ENCODE measurements at places on chromosomes 6 and 20.

DNA sequence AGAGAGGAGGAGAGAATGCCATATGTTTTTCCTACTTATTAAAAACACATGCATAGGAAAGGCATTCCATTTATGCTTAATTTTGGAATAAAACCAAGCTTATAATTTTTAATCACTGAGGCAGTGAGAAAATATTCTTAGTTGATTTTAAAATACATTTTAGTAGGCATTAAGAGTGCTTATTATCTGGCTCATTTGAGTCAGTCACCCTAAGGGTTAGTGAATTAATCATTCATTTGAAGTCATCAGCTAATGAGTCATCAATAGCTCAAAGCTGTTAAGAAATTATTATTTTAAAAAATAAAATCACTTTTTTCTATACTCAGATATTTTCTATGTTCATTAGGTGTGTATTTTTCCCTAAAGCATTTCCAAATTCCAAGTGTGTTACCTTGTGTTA is 81.6 kb downstream of the TMEM200A start:
- DNase-seq, result no peak

DNA sequence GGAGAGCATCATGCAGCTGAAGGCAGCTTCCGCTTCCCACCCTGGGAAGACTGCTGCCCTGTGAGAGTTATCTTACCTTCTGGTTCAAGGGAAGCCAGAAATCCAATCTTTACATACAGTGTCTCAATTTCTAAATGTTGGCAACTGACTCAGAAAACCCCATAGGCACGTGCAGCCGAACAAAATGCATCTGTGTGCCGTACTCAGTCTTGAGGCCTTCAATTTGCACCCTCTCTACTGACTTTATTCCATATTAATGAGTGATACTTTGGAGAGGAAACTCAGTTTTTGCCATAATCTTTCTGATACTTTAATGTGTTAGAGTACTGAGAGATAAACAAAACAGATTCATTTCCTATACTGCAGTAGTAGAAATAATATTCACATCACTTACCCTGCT is 172.5 kb upstream of the C6orf118 start:
- no peak for DNase-seq

- no peak for DNase-seq
These were observed 34.3 kb upstream of the MCUR1 start for GRCh38 chr6:13848522-13849150.

DNA sequence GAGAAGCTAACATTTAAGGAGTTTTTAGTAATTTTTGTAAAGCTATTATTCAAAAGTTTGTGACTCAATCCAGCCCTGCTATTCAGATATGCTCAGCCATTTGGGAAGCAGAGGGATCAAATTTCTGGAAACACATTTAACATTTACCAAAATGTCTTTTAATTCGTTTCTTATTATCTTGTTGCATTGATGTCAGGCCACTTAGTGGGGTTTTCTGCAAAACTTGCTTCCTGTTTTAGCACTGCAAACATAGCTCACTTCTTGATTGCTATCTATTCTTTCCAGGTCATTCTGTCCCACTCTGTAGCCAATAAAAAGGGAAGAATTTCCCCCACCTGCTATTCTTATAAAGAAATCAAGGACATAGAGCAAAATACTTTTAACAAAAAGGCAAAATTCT is 176.9 kb upstream of the SUPT3H start:
- DNase-seq, result no peak

DNA sequence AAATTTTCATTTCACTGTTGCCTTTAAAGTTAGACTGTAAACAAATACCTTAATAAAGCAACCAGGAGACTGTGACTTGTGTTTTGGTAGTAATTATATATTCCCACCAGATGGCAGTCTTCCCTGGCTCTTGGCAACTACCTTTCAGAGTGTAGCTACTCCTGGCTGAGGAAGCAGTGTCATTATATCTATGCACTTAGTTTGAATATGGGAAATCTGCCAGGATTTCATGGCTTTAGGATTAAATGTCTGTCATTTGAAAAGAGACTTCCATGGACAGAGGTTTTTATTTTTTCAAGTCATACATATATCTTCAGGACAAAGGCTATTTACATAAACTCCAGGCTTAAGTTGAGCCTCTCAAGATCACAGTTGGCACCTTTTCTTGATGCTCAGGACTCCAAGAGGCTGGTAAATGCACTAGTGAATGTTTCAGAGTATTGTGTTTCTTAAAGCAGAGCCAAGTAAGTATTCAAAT is 160.1 kb downstream of the C6orf58 start:
- DNase-seq, result no peak

GRCh38 chr6:2611092-2611491 is 139.6 kb downstream of the MYLK4 start:
- DNase-seq, result no peak

GRCh38 chr6:2870046-2870636 is 28.5 kb upstream of the SERPINB1 start:
- DNase-seq, result no peak

GRCh38 chr6:56241124-56241802 is 6.1 kb downstream of the COL21A1 start:
- no peak for DNase-seq

DNA sequence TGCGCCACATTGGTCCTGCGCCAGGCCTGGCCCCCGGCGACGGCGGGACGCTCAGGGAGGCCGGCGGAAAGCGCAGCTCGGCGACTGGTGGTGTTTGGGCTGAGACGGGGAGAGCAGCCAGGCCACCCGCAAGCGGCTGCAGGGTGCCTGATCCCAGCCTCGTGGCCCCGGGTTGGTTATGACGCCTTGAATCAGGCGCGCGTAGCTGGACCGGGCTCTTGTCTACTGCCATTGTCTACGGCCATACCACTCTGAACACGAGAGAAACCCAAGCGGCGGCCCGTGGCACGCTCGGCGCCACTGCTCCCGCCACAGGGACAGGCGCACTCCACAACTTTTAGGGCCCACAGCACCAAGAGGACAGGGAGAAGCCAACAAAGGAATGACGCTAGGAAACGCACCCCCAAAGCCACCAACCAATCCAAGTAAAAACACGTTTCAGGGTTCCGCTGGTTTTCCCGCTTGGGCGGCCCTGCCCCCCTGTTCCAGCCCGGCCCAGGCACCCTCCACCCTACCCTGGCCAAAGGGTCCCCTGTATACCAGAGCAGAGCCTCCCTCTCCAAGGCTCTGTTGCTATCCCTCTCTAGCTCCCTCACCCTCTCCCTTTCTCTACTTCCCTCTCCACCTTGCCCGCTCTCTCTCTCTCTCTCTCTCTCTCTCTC is 1849.3 kb upstream of the DEFB115 start:
- no peak for DNase-seq

GRCh38 chr6:106525107-106525881 is 104.0 kb downstream of the RTN4IP1 start:
- DNase-seq, result no peak

DNA sequence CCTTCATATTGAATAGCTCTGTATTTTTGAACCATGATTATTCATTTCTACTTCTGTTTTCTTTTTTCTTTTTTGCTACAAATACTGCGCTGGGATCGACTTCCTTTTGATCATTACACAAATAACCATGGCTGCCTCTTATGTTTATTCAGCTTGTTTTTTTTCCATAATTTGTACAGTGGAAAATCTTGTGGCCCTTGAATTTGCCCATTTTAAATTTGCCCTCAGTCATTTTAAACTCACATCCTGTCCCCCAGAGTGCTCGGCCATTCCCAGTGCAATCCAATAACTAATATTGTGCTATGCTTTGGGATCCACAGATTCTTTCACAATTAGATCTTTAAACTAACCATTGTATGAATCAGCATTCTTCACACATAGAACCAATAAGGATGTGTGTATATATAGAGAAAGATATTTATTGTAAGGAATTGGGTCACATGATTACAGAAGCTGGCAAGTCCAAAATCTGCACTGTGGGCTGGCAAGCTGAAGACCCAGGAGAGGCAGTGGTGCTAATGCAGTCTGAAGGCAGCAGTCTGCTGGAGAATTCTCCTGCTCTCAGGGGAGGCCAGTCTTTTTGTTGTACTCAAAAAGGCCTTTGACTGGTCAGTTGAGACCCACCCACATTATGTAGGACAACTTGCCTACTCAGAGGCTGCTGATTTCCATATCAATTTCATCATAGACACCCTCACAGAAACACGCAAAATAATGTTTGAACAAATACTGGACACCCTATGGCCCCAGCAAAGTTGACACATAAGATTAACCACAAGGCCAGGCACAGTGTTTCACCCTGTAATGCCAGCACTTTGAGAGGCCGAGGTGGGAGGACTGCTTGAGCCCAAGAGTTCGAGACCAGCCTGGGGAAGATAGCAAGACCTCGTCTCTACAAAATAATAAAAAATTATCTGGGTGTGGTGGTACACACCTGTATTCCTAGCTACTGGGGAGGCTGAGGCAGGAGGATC is 147.1 kb downstream of the MTHFD1L start:
- DNase-seq, result no peak

DNA sequence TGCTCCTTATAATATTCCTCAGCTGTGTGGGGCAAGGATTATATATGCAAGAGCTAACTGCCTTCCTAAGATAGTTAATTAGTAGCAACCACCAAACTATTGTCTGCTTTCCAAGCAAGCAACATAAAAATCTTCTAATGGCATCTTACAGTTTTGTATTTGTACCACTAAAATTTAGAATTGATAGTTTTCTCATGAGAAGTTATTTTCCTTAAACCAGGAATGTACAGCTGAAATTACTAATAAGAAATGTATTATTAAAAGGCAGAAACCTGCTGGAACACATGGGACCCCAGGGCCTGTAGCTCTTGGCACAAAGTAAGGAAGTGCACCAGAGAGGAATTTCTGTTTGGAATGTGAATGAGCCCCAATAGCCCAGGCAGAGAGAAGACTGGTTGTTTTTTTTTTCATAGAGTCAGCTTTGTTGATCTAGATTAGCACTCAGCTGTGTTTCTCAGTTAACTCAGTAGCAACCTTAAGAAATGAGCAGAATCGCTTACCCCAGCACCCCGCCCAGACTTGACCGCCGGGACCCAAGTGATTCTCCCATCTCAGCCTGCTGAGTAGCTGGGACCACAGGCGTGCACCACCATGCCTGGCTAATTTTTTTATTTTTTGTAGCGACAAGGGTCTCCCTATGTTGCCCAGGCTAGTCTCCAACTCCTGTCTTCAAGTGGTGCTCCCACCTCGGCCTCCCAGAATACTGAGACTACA is 2.6 kb downstream of the MGME1 start:
- no peak for DNase-seq

DNA sequence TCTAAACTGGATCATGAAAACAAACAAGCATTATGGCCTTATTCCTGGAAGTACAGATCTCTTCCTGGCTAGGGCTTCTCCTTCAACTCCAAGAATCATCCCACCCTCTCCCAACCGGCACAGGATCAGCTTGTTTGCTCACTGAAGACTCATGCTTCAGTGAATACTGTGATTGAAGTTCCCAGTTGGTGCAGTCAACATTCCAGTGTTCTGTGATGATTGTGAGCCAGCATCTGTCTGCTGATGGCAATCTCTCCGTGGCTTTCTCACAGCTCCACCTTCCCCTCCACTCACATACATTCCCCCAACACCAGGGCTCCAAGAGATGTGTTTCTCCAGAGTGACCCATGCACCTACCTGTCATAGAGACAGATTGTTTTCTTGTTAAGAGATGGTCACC is 421.3 kb upstream of the BTBD3 start:
- no peak for DNase-seq

GRCh38 chr20:56002908-56003800 is 2.2 kb downstream of the CBLN4 start:
- DNase-seq, result no peak

DNA sequence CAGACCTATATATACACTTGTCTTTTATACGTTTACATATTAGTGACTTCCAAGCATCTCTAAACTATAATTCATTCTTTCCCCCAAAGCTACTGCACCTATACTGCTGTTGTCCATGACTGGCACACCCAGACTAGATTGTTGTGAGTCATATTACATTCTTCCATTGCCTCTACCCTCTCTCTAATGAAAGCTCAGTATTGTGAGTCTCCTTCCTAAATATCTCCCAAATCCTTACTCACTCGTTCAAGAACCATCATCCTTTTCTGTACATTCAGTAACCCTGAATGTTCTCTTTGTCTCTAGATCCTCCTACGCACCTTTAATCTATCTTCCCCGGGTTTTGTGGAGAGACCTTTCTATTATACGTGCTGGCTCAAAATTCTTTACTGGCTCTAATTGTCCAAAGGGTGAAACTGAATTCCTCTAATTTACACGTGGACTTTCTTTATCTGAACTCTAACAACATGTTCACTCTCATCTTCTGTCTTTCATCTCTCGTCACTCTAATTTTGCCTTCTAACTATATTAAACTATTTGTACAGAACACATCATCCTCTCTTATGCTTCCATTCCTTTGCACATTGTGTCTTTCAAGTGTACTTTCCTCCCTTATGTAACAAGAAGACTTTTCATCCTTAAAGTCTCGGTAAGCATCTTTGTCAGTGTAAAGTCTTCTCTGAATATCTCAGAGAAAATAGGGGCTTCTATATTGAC is 109.3 kb downstream of the IBTK start:
- no peak for DNase-seq

Measured in activated naive CD4-positive, alpha-beta T cell treated with anti-CD3 and anti-CD28 coated beads, Interleukin-2, amount 50 U/mL, for 72 hours (primary cell).